ENCODE measurements at places on chromosomes 3 and 15.

DNA sequence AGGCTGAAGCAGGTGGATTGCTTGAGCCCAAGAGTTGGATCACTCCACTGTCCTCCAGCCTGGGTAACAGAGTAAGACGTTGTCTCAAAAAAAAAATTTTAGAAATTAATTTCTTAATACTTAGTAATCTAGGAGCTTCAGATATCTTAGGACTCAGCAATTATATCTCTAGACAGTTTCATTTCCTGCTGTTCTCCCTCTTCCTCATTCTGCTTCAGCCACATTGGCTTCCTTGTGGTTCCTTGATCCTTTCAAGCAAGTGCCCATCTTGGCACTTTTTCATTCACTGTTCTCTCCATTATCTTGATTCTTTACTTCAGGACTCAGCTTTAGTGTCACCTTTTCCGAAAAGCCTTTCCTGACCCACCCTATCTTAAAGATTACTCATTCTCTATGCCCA lies 22.5 kb downstream of the TMEM202 start:
- no peak for DNase-seq

DNA sequence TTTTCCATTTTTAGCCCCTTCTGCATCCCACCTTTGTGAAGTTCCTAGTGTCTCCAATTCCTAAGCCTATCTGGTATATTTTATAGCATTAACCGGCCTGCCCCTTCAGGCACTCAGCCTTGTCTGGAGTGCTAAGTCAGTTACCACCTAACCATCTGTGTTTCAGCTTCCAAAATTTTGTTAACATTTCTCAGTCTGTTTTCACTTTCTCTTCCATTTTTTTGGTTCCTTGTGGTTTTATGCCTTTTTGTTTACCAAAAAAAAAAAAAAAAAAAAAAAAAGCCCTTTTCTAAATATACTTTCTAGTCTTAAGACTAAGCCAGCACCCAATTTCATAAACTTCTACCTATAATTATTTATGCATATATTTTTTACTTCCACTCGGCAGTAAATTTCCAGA lies 92.4 kb downstream of the CSNK1G1 start:
- no peak for DNase-seq

DNA sequence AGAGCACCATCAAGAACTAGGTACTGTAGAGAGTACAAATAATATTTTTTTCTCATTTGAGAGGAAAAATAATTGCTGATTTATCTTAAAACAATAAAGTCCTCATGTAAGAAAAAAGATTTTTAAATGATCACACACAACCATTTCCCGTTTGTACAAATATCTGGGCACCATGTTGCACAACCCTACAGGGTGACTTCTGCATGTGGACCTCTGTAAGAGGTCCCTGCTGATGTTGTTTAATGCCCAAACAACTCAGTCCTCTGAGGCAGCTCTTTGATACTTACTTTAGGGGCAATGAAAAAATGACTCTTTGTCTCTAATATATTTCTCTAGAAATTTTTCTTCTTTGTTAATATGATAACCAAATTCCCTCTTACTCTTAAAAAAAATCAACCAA lies 168.1 kb upstream of the SATB1 start:
- no peak for DNase-seq

DNA sequence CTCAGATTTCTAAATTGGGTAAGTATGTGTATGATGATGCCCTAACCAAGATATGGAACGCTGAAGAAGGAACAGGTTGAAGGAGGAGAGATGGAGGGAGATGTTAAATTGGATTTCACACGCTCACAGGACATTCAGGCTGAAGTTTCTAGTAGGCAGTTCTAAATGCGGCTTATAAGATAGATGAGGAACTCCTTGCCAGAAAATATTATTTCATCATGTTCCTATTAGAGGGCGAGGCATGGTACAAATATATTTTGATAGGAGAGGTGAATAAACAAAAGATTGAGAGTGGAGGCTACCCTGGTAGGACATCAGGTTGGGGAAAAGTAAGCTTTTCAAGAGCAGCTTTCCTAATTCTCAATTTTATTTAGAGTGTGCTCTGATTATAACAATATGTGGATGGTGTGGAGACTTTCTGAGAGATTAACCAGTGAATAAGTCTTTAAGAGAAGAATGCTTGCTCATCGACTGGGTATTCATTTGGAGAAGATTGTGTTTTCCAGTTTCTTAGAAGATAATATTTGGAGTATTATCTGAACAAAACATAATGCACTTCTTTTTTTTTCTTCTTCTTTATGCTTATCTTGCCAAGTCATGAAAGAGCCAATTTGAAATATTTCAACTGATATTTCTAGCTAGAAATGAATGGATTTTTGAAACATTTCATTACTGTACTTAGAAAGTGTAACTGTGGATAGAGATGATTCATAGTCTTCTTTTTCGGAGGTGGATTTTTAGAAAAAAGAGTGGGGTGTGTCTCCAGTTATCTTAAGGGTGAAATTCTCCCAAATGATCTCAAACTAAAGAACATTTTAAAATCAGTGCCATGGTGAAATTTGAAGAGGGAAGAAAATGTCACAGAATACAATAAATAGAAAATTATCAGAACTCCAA lies 88.5 kb downstream of the B3GALNT1 start:
- no peak for DNase-seq

DNA sequence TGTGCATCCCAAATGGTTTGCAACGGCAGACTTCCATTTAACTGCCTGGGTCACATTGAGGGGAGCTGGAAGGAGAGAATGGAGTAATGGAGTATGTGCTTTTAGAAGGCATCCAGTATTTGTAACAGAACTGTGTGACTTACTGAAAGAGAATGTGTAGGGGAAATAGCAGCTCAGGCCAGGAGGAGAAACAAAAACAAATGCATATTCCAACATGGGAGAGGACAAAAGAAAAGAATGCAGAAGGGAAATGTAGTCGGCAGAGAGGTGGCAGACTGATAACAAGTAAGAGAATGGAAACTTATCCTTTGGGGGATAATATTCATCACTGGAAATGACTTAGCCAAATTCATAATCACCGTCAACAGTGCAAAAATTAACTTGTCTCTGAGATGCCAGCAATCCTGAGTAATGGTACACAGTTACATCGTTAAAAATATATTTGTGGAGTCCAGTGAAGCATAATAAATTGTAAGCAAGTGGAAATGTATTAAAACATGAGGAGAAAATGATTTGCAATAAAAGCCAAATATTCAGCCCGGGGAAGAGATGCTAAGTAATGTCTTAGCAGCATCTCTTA lies 294.9 kb upstream of the SGO1 start:
- DNase-seq, result no peak

DNA sequence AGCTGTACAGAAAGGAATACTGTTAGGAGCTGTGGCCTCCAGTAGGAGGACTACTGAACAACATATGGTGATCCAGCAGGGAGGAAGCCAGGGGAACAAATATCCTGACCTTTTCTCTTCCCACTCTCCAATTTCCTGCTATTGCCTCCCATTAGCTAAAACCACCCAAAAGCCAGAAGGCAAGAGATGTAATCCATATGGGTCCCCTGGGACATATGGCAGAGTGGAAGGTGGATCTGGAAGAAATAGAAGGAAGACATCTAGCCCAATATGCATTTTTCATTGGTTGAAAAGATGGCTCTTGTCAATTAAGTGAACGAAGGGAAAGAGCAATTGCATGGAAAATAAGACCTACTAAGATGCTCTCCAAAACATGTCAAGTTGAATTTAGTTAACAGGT lies 167.2 kb downstream of the CNTN3 start:
- DNase-seq, result no peak

DNA sequence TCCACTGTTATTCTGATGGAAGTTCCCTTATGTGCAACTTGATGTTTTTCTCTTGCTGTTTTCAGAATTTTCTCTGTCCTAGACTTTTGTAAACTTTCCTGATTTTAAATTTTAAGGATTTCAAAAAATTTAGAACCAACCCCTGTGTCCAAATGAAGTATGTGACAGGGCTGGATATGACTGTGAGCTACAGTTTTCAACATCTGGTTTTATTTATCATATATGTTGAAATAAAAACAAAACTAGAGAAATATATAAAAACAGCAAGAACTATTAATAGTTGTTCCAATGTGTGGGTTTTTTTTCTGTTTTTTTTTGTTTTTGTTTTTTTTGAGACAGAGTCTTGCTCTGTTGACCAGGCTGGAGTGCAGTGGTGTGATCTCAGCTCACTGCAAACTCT lies 47.4 kb upstream of the PSMD6 start:
- no peak for DNase-seq

DNA sequence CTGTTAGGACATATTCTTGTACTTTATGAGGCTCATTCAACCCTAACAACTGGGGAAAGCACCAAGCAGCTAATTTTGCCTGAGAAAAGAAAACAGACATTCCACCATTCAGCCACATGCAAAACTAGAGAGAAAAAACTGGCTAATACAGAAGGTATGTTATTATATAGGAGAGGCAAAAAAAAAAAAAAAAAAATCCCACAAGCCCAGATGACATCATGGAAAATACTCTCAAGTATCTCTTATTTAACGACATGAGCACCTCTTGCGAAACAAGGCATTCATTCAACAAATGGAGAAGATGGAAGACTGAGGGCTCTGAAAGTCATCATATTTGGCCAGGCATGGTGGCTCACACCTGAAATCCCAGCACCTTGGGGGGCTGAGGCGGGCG lies 61.5 kb downstream of the PRICKLE2 start:
- DNase-seq, result no peak

GRCh38 chr15:78340231-78341056 lies at the start of gene CRABP1:
CRABP1 (plus strand) TSS chr15:78340353; CDS start chr15:78340429, 76 bp downstream.
- no peak for DNase-seq

- no peak for DNase-seq
Observed at GRCh38 chr3:128480717-128481437, 12.1 kb downstream of the GATA2 start.

DNA sequence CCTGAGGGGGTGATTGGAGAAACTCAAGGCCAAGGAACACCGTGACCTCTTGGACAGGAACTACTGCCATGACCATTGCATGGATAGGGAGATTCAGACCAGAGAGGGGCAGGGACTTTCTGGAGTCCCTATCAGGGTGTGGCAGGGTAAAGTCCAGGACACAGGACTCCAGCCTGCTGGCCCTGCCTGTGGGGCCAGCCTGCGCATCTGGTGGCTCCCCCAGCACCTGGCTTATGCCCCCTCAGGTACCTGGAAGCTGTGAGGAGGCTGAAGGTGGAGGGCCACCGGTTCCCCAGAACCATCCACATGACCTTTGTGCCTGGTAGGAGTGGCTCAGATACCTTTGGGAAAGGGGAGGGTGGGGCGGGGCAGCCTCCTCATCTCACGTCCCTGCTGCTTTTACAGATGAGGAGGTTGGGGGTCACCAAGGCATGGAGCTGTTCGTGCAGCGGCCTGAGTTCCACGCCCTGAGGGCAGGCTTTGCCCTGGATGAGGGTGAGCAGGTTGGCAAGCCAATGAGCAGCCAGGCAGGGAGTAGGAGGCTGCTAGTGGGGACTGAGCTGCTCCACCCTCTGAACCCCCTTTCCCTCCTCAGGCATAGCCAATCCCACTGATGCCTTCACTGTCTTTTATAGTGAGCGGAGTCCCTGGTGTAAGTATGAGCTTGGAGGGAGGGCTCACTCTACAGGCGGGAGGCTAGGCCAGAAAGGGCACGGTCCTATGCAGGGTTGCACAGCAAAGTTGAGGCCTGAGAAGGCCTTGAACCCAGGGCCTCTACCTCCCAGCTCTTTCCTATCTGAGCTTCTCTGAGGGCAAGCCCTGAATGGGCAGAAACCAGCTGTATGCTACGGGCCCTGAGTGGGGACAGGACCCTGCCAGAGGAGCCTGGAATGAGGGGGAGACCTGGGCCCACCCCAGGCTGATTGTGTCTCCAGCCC lies 2.9 kb downstream of the ACY1 start:
- DNase-seq, result no peak

DNA sequence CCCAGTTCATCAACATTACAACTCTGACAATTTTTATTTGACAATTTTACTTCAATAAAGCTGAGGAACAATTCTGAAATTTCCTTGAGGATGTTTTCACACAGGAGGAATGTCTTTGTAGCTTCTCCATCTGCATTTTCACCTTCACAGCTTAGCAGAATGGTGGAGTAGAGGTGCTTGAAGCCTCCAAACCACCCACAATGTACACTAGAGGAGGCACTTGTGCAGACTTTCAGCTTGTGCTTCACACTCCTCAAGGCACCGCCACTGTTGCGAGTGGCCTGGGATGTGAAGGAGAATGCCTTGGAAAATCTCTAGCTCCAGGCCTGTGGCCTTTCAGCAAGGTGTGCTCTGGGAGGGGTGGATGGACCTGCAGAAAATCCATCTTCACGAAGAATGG lies 181.9 kb downstream of the EPHB1 start:
- DNase-seq, result no peak

GRCh38 chr3:30605005-30605404 lies 1.4 kb upstream of the TGFBR2 start:
- DNase-seq, result no peak

- no peak for DNase-seq
Observed at GRCh38 chr3:1423566-1424089, 330.8 kb downstream of the CNTN6 start.

DNA sequence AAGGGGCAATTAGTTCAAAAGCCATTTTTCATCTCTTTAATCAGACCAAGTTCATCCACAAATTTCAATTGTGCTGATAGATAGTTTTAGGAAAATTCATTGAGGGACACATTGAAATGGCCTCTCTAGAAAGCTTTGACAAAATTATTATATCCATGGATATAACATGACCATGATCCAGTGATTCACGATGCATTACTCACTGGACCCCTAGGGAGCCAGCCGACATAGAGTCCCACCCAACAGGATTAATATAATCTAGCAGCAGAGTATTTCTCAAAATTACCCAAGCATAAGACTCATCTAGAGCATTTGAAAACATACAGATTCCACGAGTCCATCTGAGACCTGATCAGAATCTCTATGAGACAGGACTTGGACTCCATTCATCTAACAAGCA lies 100.3 kb downstream of the FRMD5 start:
- DNase-seq, result no peak

GRCh38 chr15:95757171-95757570 lies 573.3 kb upstream of the NR2F2 start:
- DNase-seq, result no peak

DNA sequence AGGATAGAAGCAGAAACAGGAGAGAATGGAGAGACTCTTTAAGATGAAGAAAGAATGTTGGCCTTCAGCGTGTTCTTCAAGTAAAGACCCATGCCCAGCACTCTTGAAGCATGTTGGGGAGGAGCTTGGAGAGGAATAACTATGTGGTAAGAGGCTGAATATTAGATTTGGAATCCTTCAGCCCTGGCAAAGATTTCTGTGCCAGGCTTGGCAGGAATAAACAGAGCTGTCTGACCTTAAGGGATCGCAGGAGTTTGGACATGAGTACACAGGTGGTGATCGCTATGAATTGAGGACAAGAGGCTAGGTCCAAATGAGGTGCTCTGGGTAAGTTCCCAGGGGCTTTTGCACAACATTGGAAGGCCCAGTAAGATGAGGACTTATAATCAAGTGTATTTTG lies 132.6 kb upstream of the TBL1XR1 start:
- no peak for DNase-seq

- DNase-seq, result no peak
Observed at GRCh38 chr3:72052841-72053409, 268.0 kb upstream of the PROK2 start.
